Right atrium auricular region (tissue), 2 donors: ENCODE measurements at places on chromosomes 16 and 17. TPM values are rescaled to one million over a fixed set of nuclear protein-coding genes. Genes with fewer than 3 reads are reported as not detected.

- no peak for DNase-seq
Observed at GRCh38 chr16:29943846-29944799, 17.8 kb upstream of the TMEM219 start.

GRCh38 chr16:14148016-14148415 lies 76.9 kb downstream of the MRTFB start:
- no peak for DNase-seq

ASPA gene
- 0.33 TPM for total RNA-seq

CCL8 gene
- total RNA-seq = 0.52 TPM

GLP2R gene
- total RNA-seq = 1.7 TPM
